HL-60 (cell line): ENCODE measurements at places on chromosomes 11 and 22.
A peak's percentile ranks its signal among the peaks of the same experiment; 100 is the strongest.

GRCh38 chr11:80595011-80595410, 1154.2 kb upstream of the TENM4 start:
- DNase-seq, result no peak

- no peak for DNase-seq
Observed at GRCh38 chr11:128527046-128527445, 60.3 kb downstream of the ETS1 start.

DNA sequence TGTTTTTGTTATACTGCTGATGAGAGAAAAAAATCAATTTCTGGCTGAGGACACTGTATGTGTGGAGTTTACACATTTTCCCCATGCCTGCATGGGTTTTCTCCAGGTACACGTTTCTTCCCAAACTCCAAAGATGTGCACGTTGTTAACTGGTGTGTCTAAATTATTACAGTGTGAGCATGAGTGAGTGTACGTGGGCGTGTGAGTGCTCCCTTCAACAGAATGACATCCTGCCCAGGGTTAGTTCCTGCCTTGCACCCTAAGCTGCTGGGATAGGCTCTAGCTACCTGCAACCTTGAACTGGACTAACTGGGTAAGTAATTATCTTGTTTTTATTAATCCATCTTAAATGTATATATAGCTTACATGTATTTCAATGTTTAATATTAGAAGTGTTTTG, 5.5 kb downstream of the NPAT start:
- no peak for DNase-seq

DNA sequence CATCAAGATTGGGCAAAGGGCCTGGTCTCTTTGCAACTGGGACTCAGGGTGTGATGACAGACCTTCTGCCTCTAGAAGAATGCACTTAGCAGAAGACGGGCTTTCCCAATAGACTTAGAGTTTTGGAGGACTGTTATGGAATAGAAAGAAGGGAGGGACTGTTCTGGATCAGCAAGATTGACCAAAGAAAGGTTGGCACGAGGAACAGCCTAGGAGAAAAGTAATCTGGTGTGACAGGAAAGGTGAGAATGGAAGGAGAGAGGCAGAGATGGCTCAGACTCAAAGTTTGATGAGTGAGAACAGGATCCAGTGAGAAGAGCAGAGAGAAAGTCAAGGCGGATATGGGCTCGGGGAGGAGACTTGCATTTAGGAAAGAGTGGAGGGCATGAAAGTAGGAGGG, 23.0 kb upstream of the TMEM45B start:
- DNase-seq, result no peak

GRCh38 chr22:39558254-39558727, 12.3 kb upstream of the CACNA1I start:
- DNase-seq, result no peak

GRCh38 chr22:20829491-20830134, 29.0 kb downstream of the PI4KA start:
- DNase-seq, result no peak

- DNase-seq, result peak; percentile 99
Observed at GRCh38 chr11:6200975-6201374, 2.0 kb downstream of the OR52W1 start.

DNA sequence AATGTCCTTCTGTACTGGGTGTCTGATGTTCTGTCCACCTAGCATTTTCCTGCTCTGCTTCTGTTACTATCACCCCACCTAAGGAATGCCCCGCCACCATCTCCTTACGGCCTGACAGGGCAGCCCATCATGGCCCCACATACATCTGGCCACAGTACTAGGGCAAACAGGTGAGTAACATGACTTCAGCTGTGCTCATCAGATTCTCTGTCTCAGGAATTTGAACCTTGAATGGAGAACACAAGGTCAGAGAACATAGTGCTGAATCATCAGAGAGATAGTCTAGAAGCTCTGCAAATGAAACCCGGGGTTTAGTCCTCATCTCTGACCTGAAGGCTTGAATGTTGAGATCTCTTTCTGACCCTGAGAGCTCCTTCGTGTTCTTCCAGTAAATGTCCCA, 32.4 kb downstream of the ZC3H12C start:
- DNase-seq, result no peak

DNA sequence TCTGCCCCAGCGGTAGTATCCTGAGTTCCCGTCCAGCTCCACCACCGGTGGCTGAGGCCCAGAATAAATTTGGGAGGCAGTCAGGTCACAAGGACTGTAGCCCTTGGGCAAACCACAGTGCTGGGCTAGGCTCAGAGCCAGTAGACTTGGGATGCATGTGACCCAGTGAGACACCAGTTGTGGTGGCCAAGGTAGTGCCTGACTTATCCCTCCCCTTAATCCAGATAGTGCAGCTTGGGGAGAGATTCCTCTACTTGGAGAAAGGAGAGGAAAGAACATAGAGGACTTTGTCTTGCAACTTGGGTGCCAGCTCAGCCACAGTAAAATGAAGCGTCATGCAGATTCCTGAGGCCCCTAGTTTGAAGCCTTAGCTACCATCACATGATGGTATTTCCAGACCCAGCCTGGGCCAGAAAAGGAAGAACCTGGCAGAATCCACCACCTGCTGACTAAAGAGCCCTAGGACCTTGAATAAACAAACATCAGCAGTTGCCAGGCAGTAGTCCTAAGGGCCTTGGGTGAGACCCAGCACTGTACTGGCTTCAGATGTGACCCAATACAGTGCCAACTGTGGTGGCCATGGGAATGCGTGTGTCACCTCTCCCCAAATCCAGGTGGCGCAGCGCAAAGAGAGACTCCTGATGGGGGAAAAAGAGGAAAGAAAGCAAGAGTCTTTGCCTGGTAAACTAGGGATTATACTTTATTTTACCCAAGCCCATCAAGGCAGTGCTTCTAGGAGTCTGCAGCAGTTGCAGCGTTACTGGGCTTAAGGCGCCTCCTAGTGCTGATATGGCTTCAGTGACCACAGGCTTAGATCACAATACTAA, 17.0 kb upstream of the DDX10 start:
- DNase-seq, result no peak

DNA sequence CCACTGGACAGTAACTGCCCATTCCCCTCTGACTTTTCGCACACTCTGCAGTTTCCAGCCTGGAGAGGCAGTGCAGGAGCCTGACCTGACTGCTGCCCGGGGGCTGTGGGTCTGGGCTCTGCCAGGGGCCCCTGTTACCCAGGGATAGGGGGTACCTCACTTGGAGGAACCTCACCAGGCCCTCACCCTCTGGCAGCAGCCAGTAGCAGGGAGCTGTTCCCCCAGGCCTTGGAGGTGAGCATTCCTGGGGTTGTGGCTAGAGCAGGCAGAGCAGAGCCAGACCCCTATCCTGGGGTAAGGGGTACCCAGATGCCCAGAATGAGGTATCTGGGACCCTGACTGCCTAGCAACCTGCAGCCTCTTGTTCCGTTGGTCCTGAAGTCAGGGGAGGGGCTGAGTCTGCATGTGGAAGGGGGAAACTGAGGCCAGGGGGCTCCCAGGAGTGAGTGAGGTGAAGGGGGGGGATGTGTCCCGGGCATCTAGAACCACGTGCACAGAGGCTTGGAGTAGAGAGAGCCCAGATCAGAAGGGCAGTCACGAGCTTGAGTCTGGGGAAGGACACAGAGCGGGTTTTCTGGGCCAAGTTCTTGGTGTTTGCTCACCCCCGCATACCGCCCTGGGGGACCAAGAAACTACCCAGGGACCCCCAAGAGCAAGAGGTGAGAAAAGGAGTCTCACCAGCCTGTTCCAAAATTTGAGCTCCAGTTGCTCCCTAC, 43.9 kb upstream of the ACCSL start:
- DNase-seq, result no peak

DNA sequence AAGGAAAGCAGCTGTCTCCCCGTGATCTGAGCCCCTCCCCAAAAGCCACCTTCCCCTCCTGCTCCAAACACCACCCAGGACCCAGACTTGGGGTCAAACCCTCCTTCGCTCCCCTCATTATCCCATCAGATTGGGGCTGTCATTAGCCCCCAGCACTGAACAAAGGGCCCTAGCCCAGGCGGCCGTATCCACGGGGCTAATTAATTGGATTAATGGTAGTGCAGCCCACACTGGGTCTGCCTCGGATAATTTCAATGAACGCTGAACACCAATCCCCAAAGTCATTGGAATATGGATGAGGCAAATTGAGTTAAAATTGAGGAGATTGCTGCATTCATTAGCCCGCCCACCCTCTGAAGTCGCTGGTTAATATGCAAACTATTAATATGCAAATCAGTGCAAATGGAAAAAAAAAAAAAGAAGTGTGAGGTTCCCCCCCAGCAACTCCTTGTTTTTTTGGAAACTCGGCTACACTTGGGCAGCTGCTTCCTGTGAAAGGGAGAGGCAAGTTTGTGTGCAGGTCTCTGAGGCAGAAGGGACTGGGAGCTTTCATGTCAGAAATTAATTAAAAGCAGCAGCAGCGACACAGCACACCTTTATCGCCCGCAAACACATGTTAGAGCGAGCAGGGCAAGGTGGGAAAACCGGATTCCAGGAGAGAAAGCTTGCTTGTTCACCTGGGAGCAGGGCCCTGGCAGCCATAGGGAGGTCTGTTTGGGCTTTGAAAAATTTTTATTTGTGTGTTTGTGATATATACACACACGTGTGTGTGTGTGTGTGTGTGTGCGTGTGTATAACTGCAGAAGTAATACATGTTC, 517.8 kb downstream of the MIAT start:
- DNase-seq, result no peak

GRCh38 chr11:64069401-64070313, 33.9 kb downstream of the FLRT1 start:
- DNase-seq, result no peak

- DNase-seq, result no peak
Observed at GRCh38 chr22:16777284-16777924, 47.8 kb downstream of the XKR3 start.

- DNase-seq, result no peak
Observed at GRCh38 chr11:75184757-75185425, 34.0 kb downstream of the SLCO2B1 start.

DNA sequence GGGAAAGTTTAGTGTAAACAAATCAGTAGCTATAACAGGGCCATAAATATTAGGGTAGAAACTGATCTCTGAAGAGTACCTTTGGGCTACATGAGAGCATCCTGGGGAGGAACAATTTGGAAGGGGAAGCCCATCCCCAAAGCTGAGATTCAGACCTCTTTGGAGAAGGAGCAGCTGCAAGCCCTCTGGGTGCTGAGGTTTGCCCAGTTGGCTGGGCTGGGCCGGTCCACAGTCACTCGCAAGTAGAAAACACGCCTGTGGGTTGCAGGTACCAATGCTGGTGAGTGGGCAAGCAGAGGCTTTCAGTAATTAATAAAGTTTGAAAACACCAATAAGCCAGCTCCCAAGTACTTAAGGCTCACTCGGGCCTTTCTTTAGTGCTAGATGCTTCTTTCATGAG, 124.5 kb downstream of the ARHGAP8 start:
- no peak for DNase-seq

DNA sequence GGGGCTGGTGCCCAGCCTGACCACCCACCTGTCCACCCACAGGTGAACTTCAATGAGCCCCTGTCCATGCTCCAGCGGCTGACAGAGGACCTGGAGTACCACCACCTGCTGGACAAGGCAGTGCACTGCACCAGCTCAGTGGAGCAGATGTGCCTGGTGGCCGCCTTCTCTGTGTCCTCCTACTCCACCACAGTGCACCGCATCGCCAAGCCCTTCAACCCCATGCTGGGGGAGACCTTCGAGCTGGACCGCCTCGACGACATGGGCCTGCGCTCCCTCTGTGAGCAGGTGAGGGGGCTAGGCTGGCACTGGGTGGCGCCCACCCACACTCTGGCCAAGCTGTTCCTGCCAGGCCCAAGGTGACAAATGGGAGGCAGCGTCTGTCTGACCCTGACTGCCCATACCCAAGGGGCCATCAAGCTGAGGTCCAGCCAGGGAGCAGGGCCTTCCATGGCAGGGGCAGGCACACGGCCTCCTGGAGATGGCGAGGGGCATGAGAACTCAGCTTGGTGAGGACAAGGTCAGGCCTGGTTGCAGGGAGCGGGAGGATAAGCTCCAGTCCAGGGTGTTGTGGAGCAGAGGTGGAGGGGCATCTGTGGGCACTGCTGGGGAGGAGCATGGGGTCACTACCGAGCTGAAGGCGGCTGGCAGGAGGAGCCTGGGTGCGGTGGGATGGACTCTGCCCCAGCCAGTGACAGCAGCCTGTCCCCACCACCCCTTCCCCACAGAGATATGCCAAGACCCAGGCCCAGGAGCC, 77.7 kb downstream of the MORC2 start:
- no peak for DNase-seq

GRCh38 chr22:45644714-45645113, 26.9 kb upstream of the ATXN10 start:
- no peak for DNase-seq

DNA sequence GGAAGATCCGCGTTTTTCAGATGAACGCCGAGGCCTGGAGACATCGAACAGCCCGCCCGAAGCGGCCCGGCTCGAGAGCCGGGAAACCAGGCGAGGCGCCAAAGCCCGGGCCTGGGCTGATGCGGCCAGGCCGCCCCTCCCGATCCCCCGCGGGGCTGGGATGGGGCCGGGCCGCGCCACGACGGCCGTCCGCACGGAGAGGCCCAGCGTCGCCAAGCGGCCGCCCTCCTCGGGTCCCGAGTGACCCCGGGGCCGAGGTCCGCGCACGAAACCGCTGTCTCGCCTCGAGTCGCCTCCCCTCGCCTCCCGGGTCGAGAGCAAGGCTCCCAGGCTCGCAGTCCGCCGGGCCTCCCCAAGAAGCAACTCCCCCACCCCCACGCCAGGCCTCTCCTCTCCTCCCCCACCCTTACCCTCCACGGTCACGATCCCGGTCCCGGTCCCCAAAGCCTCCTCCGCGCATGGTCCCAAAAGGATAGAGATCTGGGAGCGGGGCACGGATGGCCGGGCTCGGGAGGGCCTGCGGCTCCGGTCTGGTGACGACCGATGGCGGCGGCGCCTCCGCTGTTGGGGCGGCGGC, 482 bp downstream of the DDX17 start:
- peak; percentile 58 for DNase-seq

DNA sequence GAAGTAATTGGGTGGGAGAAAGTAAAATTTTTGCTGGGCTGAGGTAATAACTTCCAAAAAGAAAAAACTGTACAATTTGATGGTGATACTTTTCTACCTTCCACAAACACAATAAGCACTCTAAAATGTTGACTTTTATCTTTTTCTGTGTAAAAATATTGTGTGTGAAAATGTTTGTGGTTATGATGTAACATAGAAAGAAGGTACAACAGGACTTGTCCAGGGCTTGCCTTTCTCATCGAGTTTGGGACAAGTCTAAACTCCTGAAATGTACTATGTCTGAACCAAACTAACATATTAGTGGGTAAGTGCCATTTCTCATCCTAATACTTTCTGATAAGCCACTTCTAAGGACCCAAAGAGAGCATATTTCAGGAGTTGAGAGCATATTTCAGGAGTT, 174.2 kb upstream of the PDGFD start:
- DNase-seq, result no peak
